ENCODE measurements at places on chromosomes 13 and 19.

DNA sequence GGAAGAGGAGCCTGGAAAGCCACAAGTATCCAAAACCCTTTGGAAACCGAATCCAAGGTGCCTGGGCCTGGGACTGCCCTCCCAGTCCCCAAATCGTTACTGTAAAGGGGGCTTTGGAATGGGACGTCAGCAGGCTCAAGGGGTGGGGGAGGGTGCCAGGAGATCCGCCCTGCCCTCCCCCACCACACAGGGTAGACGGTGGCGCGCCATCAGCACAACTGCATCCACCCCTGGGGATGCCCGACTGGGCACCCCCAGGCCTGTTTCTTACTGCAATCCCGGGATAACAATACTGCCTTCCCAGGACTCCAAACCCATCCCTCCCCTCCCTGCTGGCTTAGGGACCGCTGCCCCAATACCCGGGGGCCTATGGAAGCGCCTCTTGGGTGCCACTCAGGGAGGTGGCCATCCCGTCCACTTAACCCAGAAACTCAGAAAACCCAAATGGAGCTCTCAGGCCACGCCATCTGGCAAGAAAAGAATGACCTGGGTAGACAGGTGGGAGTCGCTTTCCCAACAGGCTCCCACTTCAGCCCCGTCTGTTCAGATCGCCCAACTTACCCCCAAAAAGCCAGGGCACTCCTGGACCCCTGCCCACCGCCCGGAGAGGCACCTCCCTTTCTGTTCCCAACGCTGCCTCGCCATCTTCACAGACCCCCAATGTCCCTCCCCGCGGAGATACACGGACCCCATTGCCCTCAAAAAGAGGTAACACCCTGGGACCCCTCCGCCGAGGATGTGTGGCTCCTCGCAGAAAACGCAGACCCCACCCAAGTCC lies 2.4 kb downstream of the KLF16 start:
- DNase-seq, result no peak

DNA sequence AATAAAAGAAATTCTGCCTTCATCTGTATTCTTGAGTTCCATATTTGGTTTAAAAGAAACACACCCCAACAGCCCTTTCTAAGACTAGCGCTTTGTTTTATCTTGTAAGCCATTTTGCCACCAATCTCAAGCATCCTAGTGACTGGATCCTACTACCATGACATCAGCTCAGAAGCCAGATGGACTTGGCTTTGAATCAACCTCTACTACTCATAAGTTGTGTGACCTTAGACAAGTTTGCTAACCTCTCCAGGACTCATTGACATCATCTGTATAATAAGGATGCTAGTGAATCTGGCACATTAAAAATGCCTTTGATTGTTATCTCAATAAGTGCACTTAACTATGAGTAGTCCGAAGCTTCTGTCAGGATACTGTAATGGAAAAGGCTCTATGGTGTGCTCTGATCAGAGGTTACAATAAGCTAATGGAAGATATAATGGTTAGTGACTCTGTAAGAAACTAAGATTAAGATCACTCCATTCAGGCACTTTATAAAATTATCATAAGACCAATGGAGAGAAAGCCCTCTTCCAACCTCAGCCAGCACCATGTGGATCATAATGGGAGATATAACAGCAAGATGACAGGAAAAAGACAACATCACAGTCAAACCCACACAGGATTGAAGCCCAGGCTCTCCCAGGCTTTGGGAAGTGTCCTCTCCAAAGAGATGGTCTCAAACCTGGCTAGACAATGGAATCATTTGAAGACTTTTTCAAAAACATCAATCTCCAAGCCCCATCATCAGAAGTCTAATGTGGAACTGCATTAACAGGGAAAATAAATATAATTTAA lies 180.6 kb upstream of the MIR17HG start:
- DNase-seq, result no peak

GRCh38 chr13:114213980-114214379 lies 20.7 kb upstream of the CDC16 start:
- no peak for DNase-seq

DNA sequence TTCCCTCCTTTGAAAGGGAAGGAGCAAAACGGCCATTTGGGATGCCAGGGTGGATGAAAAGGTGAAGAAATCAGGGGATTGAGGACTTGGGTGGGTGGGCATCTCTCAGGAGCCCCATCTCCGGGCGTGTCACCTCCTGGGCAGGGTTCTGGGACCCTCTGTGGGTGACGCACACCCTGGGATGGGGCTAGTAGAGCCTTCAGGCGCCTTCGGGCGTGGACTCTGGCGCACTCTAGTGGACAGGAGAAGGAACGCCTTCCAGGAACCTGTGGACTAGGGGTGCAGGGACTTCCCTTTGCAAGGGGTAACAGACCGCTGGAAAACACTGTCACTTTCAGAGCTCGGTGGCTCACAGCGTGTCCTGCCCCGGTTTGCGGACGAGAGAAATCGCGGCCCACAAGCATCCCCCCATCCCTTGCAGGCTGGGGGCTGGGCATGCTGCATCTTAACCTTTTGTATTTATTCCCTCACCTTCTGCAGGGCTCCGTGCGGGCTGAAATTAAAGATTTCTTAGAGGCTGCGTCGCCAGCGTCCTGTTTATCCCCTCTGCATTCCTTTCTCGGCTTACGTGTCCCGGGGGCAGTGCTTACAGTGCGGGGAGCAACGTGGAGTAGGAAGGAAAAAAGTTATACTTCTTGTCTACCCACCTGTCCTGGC lies 15.2 kb upstream of the S1PR4 start:
- peak; percentile 62 for DNase-seq

DNA sequence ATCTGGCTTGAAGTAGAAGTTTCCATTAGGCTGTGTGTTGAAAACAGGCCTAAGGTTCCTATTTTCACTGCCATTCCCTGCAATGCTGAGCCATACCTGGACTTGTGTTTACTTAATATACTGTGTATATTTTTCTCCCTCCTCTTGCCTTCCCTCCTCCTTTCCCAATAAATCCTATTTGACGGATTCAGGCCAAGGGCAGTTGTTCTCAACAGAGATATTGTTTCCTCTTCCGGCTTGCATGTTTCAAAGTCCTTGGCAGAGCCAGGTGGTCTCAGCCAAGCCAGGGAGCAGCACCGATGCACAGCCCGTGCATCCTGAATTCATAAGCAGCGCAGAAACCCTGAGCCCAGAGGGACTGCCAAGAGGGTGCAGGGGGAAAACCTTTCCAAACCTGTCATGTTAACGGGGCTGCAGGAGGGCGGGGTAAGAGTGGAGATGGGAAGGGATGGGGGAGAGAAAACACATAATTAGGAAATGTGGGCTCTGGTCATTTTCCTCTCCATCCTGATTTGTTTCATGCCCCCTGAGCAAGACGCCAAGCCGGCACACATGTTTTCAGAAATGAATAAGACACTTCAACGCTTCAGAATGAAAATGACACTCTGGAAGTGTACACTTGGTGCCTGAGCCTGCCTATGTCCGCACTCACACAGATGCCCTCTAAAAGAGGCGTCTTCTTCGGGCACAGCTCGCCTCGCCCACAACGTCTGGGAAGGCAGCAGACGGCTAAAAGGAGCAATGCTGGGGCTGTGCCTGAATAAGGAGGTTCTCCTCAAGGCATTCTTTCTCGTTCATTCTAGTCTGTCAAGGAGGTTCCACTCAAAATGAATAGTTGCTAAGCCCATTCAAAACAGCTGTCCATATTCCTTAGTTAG lies 149.3 kb upstream of the UBL3 start:
- DNase-seq, result no peak

DNA sequence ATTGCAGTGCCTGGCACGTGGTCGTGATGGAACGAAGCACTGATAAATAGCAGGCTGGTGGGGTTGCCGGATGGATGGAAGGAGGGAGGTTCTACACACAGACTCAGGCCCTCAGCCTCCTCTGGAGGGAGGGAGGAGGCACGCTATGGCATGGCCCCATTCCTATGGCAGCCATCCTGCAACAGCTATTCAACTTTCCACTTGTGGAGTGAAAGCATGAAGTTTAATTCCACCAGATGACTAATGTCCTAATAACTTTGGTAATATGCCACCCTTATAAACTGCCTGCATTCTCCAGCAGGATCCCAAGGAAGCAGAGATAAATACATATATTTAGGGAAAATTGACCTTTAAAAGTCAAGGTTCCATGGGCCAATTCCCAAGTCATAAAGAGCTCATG lies 92.4 kb downstream of the KL start:
- DNase-seq, result no peak

- DNase-seq, result peak; percentile 39
Observed at GRCh38 chr19:11530432-11530831, 1.5 kb upstream of the ECSIT start.

DNA sequence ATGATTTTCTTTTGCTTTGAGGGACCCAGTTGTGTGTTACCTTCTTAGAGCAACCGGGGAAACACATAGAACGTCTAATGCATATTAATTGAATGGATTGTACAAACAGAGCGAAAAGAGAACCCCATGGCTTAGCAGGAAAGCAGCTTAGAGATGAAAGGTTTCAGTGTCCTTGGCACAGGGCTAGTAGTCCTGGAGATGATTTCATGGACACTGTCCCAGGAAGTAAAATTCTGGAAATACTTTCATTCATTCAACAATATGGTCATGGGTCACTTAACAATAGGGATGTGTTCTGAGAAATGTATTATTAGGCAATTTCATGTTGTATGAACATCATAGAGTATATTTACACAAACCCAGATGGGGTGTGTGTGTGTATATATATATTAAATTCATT lies 9.7 kb upstream of the FUT2 start:
- no peak for DNase-seq

DNA sequence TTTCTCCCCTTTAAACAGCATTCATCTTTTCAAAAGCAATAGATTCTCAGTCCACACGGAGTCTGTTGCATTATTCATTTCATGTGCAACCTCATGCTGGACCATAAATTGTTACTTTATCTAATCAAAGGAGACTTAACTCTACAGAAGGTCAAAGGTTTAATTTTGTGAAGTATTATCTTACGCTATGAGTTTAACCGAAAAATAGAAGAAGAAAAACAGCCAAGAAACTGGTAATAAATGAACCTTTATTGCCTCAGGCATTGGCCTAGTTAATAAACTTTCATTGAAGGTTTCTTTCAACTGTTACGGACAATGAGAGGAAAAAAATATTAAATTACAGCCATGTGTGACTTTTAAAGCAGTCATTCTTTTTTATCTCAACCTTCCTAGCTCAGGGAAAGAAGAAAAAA lies 223.6 kb downstream of the DACH1 start:
- no peak for DNase-seq

Data from activated CD4-positive, alpha-beta T cell treated with anti-CD3 and anti-CD28 coated beads for 24 hours (primary cell).